PC-9 (cell line): ENCODE measurements at places on chromosomes 2 and 18.

GRCh38 chr2:136118819-136119716, 1.1 kb upstream of the CXCR4 start:
- H3K36me3 ChIP-seq, result no peaks in the 10 kb centered on the region
- no peaks in the 10 kb centered on the region for H3K4me1 ChIP-seq
- H3K27ac ChIP-seq, result no peak overlapping the region
- no peak for DNase-seq

DNA sequence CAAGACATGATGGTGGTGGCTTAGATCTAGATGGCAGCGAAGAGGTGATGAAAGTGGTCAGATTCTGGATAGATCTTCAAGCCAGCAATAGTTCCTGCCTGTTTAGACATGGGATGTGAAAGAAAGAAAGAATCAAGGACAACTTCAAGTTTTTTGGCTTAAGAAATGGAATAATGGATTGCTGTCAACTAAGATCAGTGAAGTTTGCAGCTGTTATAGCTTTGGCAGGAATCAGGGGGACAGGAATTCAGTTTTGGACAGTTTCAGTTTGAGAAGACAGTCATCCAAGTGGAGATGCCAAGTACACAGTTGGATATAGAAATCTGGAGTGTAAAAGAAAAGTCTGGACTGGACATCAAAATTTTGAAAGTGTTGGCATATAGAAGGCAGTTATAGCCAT, 283.7 kb upstream of the PKDCC start:
- H3K27ac ChIP-seq, result no peak overlapping the region
- DNase-seq, result no peak
- no peaks in the 10 kb centered on the region for H3K36me3 ChIP-seq
- H3K4me3 ChIP-seq, result no peak overlapping the region
- H3K4me1 ChIP-seq, result no peaks in the 10 kb centered on the region

DNA sequence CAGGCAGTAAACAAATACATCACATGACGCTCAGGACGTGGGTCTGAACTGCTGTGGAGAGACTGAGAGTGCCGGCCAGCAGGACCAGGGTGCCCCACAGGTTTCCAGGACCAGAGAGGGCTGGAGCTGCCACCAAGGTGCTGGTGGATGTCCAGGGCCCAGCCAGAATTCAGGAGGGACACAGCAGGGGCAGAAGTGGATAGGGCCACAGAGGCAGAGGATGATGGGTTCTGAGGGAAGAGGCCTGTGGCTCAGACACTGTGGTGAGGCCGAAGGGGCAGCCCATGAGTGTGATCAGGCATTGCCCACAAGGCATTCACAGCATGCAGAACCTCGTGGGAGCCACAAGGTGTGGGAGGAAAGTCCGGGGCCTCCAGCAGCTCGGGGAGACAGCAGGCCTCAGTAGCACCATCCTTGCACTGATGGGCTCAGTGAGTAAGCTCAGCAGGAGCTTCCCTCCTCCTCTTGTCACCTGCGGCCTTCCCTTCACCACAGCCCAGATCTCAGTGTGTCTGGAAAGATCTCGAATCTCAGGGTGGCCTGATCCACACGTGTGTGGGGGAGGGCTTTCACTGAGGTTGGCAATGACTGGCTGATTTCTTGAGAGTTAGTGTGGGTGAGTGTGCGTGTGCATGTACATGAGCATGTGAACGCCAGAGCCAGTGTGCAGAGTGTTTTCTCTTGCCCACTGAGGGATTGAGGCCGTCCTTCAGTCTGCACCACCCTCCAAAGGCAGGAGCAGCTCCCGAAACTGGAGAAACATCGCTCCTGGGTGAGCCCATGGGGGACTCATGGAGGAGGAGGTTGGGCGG, 181.8 kb upstream of the RAB6C start:
- no peak overlapping the region for H3K27ac ChIP-seq
- H3K4me1 ChIP-seq, result no peaks in the 10 kb centered on the region
- H3K36me3 ChIP-seq, result no peaks in the 10 kb centered on the region
- no peak for DNase-seq
- H3K27me3 ChIP-seq, result peaks cover 72% of the 10 kb centered on the region

DNA sequence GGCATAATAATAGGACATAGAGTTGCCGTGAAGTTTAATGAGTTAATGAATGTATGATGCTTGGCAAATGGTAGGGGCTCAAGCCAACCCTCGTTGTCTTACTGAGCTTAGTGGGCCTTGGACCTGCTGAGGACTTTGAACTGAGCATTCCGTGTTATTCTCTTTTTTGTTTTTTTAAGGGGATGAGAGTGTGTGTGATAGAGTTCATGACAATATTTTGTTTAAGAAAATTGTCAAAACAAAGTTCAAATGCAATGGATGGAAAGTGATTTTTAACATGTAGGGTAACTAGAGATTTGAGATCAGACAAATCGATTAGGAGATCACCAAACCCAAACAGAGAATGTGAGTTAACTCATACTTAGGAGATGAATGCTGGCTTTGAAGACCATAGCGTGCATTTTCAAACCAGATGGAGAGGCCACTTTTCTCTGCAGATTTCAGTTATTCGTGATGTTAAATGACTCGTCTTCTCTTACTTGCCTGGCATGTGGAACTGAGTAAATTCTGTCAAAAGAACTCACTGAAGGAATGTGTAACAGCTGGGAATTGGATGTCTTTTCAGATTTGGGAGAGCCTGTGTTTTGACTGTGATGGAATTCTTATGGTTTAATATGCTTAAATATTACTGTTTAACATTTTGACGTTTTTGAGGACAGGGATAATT, 88.7 kb downstream of the NEDD4L start:
- H3K36me3 ChIP-seq, result no peaks in the 10 kb centered on the region
- no peaks in the 10 kb centered on the region for H3K27me3 ChIP-seq
- DNase-seq, result no peak
- H3K4me3 ChIP-seq, result no peak overlapping the region
- no peak overlapping the region for H3K27ac ChIP-seq
- H3K4me1 ChIP-seq, result peaks cover 39% of the 10 kb centered on the region

- H3K27ac ChIP-seq, result no peak overlapping the region
- no peak overlapping the region for H3K4me3 ChIP-seq
- peaks cover 9% of the 10 kb centered on the region for H3K4me1 ChIP-seq
- DNase-seq, result no peak
Measured at GRCh38 chr18:51088410-51088809, 58.4 kb downstream of the SMAD4 start.

DNA sequence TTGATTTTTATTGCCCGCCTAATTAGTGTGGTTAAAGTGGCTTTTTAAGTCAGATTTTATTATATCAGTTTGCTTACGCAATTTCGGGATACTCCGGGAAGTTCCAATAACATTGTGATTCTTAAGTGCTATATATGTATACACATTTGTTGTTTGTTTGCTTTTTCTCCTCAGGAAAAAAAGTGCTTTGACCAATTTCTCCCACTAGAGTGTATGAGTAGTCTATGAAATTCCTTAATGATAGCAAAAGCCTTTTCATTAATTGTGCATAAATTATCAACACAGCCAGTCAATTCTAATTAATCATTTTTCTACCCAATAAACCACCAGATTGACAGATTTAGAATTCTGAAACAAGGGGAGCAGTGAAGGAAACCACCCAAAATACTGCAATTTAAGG, 172.2 kb downstream of the DPP10 start:
- H3K4me3 ChIP-seq, result no peak overlapping the region
- 0 out of 2 replicates have a peak, but pooled peaks cover 2% of the 10 kb centered on the region for H3K27me3 ChIP-seq
- H3K4me1 ChIP-seq, result no peaks in the 10 kb centered on the region
- no peak overlapping the region for H3K27ac ChIP-seq
- no peaks in the 10 kb centered on the region for H3K36me3 ChIP-seq

GRCh38 chr18:23758281-23758680, 69.0 kb downstream of the LAMA3 start:
- no peaks in the 10 kb centered on the region for H3K4me1 ChIP-seq
- no peak overlapping the region for H3K27ac ChIP-seq
- H3K27me3 ChIP-seq, result no peaks in the 10 kb centered on the region
- H3K36me3 ChIP-seq, result no peaks in the 10 kb centered on the region
- H3K4me3 ChIP-seq, result no peak overlapping the region

GRCh38 chr18:12327510-12328178, 19.6 kb downstream of the TUBB6 start:
- DNase-seq, result peak; percentile 82
- no peak overlapping the region for H3K27ac ChIP-seq
- peaks cover 11% of the 10 kb centered on the region for H3K36me3 ChIP-seq
- no peaks in the 10 kb centered on the region for H3K27me3 ChIP-seq

- no peaks in the 10 kb centered on the region for H3K4me1 ChIP-seq
- no peaks in the 10 kb centered on the region for H3K27me3 ChIP-seq
Measured at GRCh38 chr18:49368161-49368875, 92.1 kb downstream of the DYM start.

DNA sequence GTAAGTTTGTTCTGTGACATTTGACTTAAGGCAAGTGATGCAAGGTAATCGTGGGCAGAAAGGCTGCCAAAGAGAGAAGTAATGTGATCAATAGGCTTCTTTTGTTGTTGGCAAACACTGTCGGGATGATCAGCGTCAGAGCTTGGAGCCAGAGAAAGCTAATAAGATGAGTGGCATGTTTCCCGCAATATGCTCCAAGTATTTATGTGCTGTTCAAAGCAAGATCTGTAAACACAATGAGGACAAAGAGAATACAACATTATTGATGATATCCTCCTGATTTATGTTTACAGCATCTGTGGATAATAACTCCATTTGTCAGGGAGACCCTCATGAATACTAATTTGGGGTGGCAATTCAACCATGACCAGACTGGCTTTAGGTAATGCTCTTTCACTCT, 603.3 kb downstream of the TDRD15 start:
- no peak overlapping the region for H3K4me3 ChIP-seq
- no peaks in the 10 kb centered on the region for H3K4me1 ChIP-seq
- H3K27me3 ChIP-seq, result no peaks in the 10 kb centered on the region
- no peaks in the 10 kb centered on the region for H3K36me3 ChIP-seq

DNA sequence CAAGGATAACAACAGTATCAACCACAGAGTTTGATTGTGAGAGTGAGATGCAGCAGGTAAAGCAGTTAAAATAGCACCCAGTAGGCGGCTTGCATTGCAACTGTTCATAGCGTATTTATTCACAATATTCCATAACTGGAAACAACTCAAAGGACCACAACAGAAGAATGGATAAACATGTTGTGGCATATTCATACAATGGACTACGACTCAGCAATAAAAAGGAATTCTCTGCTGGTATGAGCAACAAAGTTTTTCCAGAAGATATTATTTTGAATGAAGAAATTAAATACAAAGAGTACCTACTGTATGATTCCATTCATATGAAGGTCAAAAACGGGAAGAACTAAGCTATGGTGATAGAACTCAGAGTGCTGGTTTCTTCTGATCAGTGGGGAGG, 25.2 kb downstream of the GPATCH11 start:
- no peak overlapping the region for H3K27ac ChIP-seq
- DNase-seq, result no peak
- peaks cover 7% of the 10 kb centered on the region for H3K4me1 ChIP-seq
- H3K36me3 ChIP-seq, result peaks cover 12% of the 10 kb centered on the region
- no peaks in the 10 kb centered on the region for H3K27me3 ChIP-seq
- H3K4me3 ChIP-seq, result no peak overlapping the region

DNA sequence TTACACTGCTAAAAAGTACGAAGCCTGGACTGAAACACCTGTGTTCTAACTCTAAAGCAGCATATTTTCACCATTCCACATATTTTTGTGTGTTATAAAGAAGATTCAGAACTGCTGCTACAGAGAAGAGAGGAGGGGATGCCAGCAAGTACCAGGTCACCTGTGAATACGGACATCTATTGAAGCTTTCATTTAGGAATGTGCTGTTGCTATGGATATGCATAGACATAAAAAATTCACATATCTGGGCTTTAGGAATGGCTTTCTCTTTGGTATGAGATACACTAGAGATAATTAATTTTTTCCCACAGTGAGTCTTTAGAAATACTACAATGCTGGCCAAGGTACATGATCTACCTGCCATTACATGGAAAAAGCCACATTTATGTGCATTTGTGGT, 238.5 kb downstream of the WDR7 start:
- no peak overlapping the region for H3K27ac ChIP-seq
- peaks cover 23% of the 10 kb centered on the region for H3K4me1 ChIP-seq
- no peaks in the 10 kb centered on the region for H3K27me3 ChIP-seq
- no peak for DNase-seq

GRCh38 chr18:70384181-70384790, 95.4 kb downstream of the SOCS6 start:
- H3K27ac ChIP-seq, result peak overlapping the region; percentile 77
- no peaks in the 10 kb centered on the region for H3K27me3 ChIP-seq
- H3K4me1 ChIP-seq, result peaks cover 34% of the 10 kb centered on the region
- peak overlapping the region; percentile 48; the same call in 1 of the 2 replicates for H3K4me3 ChIP-seq

DNA sequence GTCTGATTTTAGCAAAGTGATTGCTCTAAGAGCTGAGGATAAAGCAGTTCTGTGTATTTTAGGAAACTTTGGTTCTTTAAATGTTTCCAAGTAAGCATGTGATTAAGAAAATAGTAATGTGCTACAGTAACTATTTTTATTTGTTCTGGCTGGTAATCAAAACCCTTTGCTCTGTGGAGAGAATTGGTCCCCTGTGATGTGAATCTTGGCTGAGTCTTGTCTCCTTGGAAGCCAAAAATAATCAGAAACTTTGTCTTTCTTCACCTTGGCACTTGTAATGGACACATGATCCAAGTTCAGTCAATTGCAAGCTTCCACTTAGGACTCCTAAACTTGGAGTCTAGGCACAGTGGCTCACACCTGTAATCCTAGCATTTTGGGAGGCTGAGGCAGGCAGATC, 422.7 kb upstream of the CDH20 start:
- H3K4me3 ChIP-seq, result no peak overlapping the region
- no peaks in the 10 kb centered on the region for H3K36me3 ChIP-seq
- no peak for DNase-seq
- H3K27me3 ChIP-seq, result no peaks in the 10 kb centered on the region

DNA sequence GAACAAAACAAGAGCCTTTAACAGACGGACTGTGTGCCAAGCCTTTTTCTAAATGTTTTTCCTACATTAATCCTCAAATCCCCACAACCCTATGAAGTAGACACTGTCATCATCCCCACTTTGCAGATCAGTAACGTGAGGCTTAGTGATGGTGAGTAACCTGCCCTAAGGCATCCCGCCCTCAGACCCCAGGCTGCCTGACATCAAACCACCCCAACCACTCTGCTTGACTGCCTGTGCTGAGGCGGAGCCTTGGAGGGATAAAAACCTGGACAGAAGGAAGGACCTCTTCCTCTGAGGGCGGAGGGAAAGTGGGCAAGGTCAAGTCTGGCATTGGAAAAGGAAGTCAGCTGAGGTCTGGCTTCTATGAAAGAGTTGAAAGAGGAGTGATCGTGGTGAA, 104.6 kb downstream of the SP3 start:
- no peaks in the 10 kb centered on the region for H3K27me3 ChIP-seq
- H3K36me3 ChIP-seq, result no peaks in the 10 kb centered on the region
- no peak overlapping the region for H3K27ac ChIP-seq
- no peak for DNase-seq
- H3K4me1 ChIP-seq, result no peaks in the 10 kb centered on the region
- H3K4me3 ChIP-seq, result no peak overlapping the region

- no peaks in the 10 kb centered on the region for H3K27me3 ChIP-seq
- no peaks in the 10 kb centered on the region for H3K36me3 ChIP-seq
- H3K4me1 ChIP-seq, result no peaks in the 10 kb centered on the region
- H3K4me3 ChIP-seq, result no peak overlapping the region
- no peak for DNase-seq
- no peak overlapping the region for H3K27ac ChIP-seq
Measured at GRCh38 chr2:184067502-184067901, 530.8 kb upstream of the ZNF804A start.

GRCh38 chr2:240245184-240245583, 104.7 kb upstream of the OTOS start:
- H3K27ac ChIP-seq, result no peak overlapping the region
- no peak for DNase-seq
- H3K4me1 ChIP-seq, result peaks cover under 1% of the 10 kb centered on the region; the same call in 1 of the 2 replicates
- no peak overlapping the region for H3K4me3 ChIP-seq
- 0 out of 2 replicates have a peak, but pooled peaks cover 10% of the 10 kb centered on the region for H3K27me3 ChIP-seq
- H3K36me3 ChIP-seq, result no peaks in the 10 kb centered on the region

GRCh38 chr18:45997700-45998151, 30.6 kb upstream of the EPG5 start:
- H3K4me3 ChIP-seq, result no peak overlapping the region
- DNase-seq, result no peak
- no peak overlapping the region for H3K27ac ChIP-seq
- no peaks in the 10 kb centered on the region for H3K36me3 ChIP-seq
- H3K4me1 ChIP-seq, result peaks cover 14% of the 10 kb centered on the region
